ENCODE measurements at places on chromosomes 5 and 9.

DNA sequence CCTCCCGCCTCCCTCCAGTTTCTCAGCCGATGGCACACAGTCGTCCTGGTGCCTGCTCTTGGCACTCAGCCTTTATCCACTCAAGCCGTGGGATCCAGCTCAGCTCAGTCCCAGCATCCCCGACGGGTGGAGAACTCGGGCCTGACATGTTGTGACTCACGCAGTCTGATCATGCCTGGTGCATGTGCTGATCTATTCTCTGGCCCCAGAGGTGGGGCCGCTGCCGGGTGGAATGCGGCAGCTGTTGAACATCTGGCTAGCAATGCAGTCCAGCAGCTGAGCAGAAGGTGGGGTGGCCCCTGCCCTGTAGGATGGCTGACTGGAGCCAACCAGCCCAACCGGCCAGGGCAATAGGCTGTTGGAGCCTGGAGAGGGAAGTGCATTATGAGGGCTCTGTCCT lies 1.7 kb upstream of the AIF1L start:
- no peak for DNase-seq

- DNase-seq: no peak
Measured at GRCh38 chr9:71734950-71735349, 33.4 kb downstream of the CEMIP2 start.

DNA sequence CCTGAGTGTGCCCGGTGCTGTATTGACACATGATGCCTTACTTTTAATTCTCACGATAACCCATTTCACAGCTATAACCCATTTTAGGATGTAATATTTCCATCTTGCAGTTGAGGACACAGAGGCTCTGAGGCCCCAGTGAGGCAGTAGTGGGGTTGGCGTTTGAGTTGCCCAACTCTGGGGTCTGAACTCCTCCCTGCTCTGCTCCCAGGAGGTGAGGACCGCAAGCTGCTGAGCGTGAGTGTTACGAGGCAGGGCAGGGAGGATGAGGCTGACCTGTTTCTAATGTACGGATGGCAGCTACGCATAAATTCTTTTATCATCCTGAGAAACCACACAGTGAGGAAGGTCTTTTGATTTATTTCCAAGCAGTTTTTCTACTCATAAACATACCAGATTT lies 11.4 kb downstream of the LRRC8A start:
- DNase-seq: no peak

GRCh38 chr9:129806061-129806460 lies 3.1 kb downstream of the TOR1B start:
- DNase-seq: no peak

DNA sequence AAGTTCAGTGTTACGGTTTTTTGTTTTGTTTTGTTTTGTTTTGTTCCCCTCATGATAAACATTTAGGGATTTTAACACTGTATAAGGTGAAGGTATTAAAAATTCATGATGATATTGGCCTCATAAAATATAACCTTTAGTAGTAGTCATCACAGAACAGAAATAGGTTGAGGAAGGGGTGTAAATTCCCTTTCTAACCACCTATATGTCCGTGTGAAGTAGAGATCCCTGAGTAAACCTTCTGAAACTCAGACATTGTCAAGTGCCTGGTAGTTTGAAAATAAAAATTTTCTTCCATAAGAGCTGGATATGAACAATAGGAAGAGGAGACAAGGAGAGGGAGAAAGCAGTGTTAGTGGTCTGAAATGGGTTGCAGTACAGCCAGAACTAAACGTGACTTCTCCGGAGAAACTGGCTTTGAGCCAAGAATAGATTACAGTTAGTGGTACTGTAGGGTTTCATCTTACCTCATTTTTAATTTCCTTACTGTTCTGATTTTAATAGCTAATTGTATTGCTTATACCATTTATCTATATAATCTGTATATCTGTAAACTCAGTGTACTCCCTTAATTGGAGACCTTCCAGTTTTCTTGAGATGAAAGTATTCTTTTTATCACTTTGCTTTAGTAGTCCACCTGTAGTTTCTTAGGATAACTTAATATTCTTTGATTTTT lies 18.3 kb downstream of the UGCG start:
- no peak for DNase-seq

DNA sequence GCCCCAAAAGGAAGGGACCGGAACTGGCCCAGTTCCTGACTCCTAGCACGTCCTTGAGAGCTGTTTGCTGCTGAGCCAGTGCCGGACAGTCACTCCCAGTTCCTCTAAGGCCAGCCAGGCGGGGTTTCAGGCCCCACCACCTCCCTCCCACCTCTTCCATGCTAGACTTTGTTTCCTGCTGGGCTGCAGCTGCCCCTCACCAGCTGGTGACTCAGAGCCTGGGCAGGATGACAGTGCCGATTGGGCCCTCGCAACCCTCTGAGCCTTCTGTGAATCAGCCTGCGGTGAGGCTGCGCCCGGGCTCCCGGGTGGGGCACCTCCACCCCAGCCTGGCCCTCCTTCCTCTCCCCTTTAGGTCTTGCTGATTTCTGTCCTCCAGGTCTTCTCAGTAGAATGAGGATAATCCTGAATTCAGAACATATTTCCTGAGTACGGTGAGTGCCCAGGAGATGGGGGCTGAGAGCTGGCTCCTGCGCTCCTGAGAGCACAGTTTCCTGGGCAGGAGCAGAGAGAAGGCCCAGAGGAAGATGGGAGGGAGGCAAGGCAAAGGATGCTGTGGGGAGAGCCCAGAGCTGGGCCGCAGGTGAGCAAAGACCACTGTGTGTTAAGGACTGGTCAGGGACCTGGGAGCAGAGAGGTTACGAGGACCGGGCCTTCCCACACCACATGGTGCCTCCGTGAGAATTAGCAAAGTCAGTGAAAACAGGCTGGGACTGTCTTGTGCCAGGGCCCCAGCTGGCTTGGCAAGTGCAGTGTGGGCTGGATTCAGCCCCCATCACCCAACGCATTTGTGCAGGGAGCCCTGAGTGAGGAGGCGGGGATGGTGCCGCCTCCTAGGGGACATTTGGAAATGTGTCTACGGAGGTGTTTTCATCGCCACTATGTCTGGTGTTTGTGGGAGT lies 32.9 kb upstream of the STXBP1 start:
- peak; percentile 59 for DNase-seq

- DNase-seq: no peak
Measured at GRCh38 chr9:38232895-38233294, 159.6 kb upstream of the ALDH1B1 start.

DNA sequence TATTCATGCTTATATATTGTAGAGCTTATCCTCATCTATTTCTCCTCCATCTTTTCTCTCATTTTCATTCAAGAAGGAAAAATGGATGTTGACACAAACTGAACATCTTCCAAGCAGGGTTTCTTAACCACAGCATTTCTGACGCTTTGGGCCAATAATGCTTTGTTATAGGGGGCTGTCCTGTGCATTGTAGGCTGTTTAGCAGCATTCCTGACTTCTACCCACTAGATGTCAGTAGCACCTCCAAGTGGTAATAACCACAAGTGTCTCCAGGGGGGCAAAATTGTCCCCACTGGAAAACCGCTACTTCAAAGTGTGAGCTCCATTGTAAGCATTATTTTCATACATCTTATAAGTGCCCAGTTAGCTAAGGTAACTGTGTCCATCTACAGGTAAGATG lies 2.6 kb upstream of the TXNDC8 start:
- no peak for DNase-seq

DNA sequence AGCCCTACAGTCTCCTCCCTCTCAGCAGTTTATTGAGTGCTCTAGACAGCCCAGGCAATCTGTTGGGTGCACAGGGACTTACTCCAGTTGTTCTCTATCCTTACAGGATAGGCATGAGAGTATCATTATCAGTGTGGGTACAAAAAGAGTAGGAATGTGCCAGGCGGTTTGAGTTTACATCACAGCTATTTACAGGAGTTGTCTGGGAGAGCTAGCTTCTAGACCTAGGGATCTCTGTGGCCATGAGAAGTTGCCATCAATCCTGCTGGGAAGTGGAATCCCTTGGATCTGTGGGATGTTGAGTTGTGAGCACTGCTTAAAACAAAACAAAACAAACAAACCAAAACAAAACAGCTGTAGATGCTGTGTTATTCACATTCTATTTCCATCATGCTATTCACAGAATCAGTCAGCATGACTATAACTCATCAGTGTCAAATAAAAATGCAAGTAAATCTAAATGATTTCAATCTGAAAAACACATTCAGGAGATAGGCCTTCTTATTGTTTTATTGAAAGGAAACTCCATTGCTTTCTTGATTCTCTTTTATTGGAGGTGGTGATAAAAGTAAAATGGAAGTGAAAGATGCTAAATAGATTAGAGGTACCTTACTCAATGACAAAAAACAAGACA lies 552.4 kb upstream of the ZNF608 start:
- no peak for DNase-seq

DNA sequence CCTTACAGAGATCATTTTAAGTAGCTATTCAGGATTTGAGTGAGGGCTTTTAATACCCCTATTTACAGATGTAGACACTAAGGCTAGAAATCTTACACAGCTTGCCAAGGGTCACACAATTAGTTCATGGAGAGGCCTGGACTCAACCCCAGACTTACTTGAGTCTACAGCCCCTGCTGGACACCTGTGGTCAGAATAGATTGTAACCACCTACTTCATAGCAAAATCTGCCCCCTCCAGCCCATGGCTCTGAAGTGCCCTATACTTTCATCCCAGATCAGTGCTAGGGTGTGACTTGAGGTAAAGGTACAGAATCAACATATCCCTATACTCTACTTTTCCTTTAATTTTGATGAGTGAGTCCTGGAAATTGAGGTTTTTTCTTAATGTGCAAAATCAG lies 291.3 kb downstream of the ADGRV1 start:
- no peak for DNase-seq

GRCh38 chr9:13863112-13863511 lies 450.8 kb downstream of the NFIB start:
- no peak for DNase-seq

- no peak for DNase-seq
Measured at GRCh38 chr5:10461904-10462555, 20.4 kb downstream of the ROPN1L start.

DNA sequence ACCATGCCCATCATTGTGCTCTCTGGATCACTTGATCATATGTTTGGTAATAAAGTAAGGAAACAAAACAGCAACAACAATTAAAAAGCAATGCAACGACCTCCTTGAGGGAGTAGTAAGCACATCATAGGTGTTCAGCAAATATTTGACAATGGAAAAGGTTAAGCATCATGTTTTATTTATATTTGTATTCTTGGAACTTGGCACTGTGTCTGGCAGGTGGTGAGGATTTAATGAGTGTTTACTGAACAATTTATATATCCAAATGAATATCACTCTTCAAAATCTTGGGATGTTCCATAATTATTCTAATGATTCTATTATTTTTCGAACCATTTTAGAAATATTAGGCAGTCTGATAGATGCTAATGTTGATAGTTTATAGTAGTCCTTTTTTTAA lies 6.2 kb downstream of the PIP5K1B start:
- DNase-seq: no peak

- no peak for DNase-seq
Measured at GRCh38 chr9:98930792-98931191, 12.9 kb upstream of the COL15A1 start.

- DNase-seq: no peak
Measured at GRCh38 chr5:44294516-44294915, 94.7 kb downstream of the FGF10 start.

GRCh38 chr5:74801941-74802340 lies 34.9 kb downstream of the NSA2 start:
- no peak for DNase-seq

- no peak for DNase-seq
Measured at GRCh38 chr9:97176206-97176605, 131.3 kb upstream of the CCDC180 start.

DNA sequence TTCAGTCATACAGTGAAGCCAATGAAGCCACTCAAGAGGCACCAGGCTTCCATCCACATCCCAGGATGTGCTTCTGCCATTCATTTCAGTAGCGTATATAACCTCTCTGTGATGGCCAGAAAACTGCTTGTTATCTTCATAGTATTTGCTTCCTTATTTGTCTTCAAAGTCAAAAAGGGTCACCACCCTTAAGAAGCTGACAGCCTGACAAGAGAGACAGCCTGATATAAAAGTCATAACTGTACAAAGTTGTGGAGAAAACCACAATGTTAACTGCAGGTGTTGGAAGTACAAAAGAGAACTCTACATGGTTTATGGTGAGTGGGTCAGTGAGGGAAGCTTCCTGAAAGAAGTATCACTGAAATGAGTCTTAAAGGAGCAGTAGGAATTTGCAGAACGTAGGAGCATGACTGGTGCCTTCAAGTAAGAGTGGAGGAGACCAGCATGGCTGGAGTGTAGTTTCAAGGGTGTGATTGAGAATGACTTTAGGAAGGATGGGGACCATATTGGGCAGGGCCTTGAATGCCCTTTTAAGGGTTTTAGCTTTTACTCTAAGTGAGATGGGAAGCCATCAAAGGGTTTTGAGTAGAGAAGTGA lies 33.7 kb downstream of the NIM1K start:
- DNase-seq: no peak

GRCh38 chr9:3281399-3281798 lies 244.4 kb downstream of the RFX3 start:
- no peak for DNase-seq

DNA sequence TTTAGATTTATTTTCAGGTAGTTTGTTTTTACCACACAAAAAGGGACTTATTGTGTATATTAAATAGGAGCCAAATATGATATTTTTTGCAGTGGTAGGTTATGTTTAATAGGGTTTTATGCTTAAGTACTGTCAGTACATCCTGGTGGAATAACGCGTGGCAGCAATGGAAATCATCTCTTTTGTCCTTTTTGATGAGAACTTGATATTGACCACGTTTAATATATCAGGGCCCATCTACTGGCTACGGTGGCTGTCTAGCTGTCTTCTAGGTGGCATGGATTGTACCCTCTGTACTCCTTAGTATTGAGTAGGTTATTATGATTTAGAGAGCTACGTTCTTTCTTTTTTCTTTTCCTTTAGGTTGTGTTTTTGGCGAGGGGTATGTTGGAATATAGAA lies 2.6 kb downstream of the BASP1 start:
- DNase-seq: no peak

- DNase-seq: peak; percentile 73
Measured at GRCh38 chr5:134905246-134905996, 490 bp downstream of the PCBD2 start.

DNA sequence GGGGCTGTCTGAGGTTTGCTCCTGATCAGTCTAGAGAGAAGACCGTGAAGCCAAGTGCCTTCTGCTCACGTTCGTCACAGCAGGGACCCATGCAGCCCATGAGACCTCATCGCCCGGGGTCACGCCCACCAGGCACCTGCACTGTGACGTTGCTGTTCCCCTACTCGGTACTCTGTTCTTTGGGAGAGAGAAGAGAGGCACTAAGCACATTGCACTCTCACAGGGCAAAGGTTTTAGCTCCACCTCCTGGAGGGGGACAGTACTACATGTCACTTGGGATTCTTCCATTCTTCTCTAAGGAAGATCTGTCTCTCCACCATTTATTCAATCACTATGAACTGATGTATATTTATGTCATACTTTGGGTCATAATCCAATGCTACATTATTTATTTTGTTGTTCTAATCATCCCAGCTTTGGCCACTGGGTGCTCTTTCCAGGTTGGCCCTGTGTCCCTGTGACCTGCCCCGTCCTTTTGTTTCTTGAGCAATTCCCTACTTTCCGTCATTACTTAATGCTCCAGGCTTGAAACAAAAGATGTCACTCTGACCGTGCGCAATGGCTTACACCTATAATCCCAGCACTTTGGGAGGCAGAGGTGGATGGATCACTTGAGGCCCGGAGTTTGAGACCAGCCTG lies 31.4 kb upstream of the BRD3 start:
- DNase-seq: peak; percentile 49

- DNase-seq: peak; percentile 7
Measured at GRCh38 chr9:105114964-105115728, 129.3 kb upstream of the SLC44A1 start.

- no peak for DNase-seq
Measured at GRCh38 chr9:121393318-121393717, 23.3 kb upstream of the STOM start.
